Dorsolateral prefrontal cortex (tissue), 122 donors: ENCODE measurements at places on chromosomes 7 and 10.

DNA sequence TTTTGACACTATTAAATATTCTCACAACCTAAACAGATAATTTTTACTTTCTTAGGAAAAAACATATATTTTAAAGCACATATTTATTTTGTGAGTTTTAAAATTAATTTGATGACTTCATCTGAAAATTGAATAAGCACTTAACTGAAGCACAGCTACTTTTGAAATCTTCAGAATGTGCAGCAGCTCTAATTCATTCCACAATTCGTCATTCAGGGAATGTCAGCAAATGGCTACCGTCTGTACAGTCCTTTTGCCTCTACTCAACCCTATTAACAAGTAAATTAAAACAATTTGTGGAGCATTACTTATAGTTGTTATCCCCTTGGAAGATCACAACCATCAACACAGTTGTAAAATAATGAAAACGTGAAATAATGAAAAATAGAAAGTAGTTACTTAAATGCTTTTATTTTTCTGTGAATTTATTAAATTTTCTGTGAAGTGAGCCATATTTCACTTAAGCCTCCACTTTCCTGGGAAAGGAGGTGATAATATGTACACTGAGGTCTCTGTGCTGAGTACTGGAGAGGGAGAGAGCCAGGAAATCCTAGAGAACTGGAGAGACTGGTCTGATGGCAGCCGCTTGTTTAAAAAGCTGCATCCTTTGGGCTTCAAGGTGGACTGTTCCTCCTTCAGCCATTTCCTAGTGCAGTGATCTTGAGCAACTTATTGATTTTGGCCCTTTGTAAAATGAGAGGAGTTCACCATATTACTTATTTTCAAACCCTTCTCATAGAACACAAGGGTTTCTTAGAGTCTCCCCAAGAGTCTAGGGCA is 70.6 kb downstream of the REEP3 start:
- DNase-seq = no peak

- DNase-seq = no peak
Observed at GRCh38 chr10:1957057-1957456, 219.7 kb upstream of the ADARB2 start.

GRCh38 chr10:59793919-59794318 is 40.7 kb upstream of the MRLN start:
- DNase-seq = no peak

DNA sequence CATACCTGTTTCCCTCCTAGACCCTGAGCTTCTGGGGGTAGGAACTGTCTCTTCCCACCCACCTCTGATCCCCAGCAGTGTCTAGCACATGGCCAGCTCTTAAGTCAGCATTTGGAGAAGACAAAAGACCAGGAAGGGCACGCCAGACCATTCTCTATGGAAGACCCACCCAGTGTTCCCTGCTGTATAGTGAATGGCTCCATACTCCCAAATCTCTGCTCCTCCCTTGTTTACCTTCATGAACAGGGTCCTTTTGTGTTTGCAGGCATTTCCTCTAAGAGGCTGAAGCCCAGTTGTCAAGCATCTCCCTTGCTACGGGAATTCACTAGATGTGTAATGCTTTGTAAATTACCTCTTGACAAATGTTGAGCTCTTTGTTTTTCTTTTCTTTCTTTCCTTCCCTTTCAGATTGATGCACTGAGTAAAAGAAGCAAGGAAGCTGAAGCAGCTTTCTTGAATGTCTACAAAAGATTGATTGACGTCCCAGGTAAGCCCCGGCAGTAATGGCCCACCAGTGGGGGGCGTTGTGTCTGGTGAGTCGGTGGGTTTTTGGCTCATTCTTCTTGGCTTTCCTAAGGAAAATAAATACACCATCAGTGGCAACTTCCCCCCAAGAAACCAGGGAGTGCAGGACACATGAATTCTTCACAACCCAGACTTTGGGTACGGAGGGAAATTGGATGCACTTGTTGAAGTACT is 216.6 kb upstream of the SH2B2 start:
- no peak for DNase-seq

DNA sequence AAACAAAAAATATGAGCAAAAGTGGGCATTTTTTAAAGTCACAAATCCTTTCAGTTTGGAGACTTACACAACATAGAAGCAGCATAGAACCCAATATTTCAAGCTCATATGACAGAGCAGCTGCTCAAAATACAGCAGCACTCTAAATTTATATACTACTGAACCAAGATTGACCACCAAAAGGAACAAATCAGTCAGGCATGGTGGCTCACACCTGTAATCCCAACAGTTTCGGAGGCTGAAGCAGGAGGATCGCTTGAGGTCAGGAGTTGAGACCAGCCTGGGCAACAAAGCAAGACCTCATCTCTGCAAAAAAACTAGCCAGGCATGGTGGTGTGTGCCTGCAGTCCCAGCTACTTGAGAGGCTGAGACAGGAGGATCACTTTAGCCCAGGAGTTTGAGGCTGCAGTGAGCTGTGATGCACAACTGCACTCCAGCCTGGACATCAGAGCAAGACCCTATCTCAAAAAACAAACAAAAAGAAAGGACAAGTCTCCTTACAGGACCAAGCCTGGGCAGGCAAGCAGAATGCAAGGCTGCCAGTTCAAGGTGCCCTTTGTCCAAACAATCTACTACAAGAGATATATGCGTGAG is 40.0 kb downstream of the PARD3 start:
- no peak for DNase-seq
